ENCODE measurements at places on chromosomes 3 and 15. TPM values are rescaled to one million over a fixed set of nuclear protein-coding genes. Genes with fewer than 3 reads are reported as not detected.

GRCh38 chr15:99142562-99142961, 37.7 kb downstream of the SYNM start:
- no peak for DNase-seq

- no peak for DNase-seq
Measured at GRCh38 chr15:36210426-36210825, 369.0 kb upstream of the CDIN1 start.

GRCh38 chr15:59018833-59019232, 31.4 kb downstream of the RNF111 start:
- DNase-seq, result no peak

- DNase-seq, result no peak
Measured at GRCh38 chr3:22371036-22371435, 620.0 kb upstream of the ZNF385D start.

DNA sequence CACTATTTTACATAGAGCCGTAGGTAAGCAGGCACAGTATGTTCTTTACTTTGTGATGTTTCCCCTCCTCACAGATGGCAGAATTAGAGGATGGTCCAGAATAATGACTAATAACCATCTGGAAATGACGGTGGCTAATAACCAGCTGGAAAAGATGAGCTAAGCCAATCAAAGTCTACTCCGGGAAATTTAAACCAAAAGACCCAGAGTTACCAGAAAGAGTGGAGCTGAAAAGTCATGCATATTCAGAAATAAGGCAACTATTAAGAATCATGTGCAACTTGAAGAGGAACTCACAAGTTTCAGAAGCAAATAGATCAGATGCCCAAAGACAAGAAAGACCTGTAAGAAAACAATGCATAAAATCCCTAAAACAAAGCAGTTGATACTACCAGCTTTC, 33.6 kb downstream of the DMXL2 start:
- no peak for DNase-seq

MAP6D1 gene
- total RNA-seq, result 10.0 TPM

DNA sequence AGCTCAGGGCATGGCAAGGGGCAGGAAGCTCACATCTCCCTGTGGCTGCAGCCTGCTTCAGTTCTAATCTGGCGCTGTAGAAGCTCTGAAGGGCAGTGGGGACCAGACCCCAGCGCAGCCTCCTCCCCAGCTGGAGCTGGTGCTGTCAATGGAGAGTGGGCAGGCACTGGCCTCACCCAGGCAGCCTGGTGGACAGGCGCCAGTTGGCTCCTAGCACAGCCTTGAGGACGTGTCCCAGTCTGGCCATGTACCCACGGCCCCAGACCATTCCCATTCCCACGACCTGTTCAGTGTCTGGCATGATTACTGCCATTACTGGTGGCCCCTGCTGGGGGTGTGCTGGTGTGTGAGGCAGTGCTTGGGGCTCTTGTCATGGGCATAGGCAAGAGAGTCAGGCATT, 16.3 kb downstream of the TYRO3 start:
- DNase-seq, result no peak

DNA sequence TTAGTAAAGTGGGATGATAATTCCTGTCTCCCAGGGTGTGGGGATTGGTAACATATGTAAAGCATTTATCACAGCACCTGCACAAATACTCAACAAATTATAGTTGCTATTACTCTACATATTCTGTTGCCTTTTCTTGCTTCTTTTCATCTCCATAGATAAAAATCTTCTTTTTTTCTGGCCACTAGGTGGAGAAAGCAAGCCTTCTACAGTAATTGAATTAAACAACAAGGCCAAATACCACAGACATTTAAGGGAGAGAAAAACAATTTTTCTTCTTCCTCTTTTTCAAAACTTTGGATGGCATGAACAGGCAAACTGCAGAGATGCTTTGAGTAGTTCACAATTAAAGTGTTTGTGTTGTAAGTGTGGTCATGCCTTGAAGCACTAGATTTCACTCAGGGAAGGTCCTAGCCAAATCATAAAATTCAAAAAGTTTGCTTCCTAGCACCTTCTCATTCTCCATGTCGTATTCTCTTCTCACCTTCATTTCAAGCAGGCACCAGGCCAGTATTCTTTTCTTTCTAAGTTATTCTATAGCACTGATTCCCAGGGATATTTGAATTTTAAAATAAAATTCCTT, 493.4 kb upstream of the TGFBR2 start:
- DNase-seq, result peak; percentile 47

- no peak for DNase-seq
Measured at GRCh38 chr3:139121513-139122220, 77.0 kb upstream of the PRR23C start.

MAGEF1 gene
- 18.9 TPM for total RNA-seq

ZNF774 gene
- 1.3 TPM for total RNA-seq

SENP8 gene
- 2.5 TPM for total RNA-seq

APOD gene
- total RNA-seq, result 8.6 TPM

DNA sequence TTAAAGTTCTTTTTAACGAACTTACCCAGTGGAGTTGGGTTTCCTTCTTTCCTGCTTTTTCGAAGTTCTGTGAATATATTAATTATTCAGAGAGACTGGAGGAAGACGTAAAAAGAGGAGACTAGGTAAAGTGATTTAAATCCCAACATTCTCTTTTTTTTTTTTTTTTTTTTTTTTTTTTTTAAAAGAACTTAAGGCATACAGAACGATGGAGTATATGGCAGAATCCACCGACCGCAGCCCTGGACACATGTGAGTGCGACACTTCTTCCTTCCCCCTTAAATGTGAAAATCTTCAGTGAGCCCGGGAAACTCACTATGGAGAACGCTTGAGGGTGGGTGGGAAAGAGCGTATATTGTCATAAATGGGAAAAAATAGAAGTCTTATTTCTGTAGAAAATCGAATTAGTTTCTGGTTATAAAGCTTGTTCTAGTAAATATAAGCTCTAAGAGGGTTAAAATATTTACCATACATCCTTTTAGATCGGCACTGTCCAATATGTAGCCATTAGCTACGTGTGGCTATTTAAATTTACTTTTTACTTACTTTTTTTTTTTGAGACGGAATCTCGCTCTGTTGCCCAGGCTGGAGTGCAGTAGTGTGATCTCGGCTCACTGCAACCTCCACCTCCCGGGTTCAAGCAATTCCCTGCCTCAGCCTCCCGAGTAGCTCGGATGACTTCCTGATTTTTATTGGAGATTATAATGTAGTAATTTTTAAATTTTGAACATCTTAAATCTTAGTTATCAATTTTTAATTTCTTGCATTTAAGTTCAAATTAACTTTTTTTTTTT, 892 bp downstream of the NMD3 start:
- DNase-seq, result no peak

PTX3 gene
- 317 TPM for total RNA-seq

DNA sequence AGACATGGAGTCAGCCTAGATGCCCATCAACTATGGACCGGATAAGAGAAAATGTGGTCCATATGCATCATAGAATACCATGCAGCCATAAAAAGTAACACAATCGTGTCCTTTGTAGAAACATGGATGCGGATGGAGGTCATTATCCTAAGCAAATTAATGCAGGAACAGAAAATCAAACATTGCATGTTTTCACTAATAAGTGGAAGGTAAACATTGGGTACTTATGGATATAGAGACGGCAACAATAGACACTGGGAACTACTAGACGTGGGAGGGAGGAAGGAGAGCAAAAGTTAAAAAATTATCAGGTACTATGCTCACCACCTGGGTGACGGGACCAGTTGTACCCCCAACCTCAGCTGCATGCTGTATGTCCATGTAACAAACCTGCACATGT, 2.5 kb downstream of the PLD1 start:
- no peak for DNase-seq

DNA sequence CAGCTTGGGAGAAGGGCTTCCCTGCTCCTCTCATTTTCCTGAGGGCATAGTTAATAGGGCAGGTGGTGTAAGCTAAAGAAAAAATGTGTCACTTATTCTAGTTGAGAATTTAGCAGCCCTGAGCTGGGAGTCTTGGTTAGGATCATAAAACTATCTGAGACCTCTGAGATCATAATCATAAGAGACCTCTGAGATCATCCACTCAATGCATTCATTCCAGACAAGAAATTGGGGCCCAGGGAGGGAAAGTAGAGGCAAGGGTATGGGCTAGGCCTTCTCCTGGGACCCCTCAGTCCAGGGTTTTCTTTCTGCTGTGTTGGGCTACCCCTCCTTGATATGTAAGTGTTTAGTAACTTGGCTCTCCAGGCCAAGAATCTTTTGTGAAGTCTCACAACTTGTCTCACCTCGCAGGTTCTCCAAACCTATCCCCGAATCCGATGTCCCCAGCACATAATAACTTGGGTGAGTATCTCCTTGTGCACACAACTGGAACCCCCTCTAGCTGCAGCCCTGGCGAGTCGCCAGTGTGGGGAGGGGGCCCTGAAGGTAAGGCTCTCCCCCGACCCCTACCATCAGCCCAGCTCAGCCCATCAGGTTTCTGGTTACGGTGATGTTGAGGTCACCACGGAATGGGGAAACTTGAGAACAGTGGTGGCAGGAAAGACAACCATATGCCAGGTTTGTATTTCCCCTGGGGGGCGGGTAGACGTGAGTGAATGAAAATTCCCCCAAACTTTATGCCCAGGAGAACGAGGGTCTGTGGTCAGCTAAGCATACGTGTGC, 84.1 kb downstream of the AAGAB start:
- DNase-seq, result no peak

- DNase-seq, result no peak
Measured at GRCh38 chr3:31439890-31440750, 92.6 kb upstream of the STT3B start.

- DNase-seq, result no peak
Measured at GRCh38 chr3:119580067-119580760, 922 bp downstream of the ADPRH start.

DNA sequence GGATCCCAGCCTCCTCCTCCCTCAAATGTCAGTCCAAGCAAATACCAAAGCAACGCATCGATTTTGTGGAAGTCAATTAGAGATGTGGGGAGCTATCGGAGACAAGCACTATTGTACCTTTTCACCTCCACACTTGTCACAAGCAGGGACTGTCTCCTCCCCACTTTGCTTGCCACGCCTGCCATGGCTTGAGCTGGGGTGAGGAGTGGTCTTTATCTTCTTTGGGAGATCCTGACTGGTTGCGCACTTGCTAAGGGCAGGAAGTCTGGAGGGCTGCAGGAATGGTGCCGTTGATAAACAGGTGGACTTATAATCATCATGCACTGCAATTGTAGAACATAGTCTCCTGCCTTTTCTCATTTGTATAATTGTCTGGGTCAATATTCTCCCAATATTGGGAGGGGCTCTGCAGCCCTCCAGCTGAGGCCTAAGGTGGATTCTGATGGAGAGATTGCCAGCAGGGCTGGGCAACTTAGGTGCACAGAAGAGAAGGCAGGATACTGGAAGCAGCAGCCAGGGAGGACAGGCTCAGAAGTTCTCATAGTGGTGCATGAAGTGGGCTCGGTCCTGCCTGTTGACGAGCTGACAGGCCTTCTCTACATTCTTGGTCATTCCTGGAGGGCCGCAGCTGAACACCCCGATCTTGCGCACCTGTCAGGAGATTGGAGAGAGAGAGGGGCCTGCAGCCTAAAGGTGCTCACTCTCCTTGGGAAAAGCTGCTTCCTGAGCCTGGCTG, 20.2 kb downstream of the DUOX2 start:
- DNase-seq, result no peak

BNC1 gene
- total RNA-seq, result 6.6 TPM

- DNase-seq, result no peak
Measured at GRCh38 chr15:77370580-77370979, 49.3 kb downstream of the PEAK1 start.

IMPG2 gene
- 0.99 TPM for total RNA-seq

DNA sequence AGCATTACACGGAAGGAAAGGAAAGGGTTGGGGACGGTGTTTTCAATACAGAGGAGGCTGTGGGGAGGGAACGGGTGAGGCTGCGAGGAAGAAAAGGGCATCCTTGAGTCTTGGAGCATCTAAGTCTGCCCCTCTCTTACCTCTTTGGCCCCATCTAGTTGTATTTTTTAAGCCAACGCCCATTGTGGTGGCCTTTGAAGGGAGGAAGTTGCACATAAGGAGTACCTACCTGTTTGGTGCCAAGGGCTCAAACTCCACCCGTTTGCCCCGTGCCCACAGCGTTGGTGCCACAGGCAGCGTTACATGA, 146.1 kb upstream of the UMPS start:
- no peak for DNase-seq

DNA sequence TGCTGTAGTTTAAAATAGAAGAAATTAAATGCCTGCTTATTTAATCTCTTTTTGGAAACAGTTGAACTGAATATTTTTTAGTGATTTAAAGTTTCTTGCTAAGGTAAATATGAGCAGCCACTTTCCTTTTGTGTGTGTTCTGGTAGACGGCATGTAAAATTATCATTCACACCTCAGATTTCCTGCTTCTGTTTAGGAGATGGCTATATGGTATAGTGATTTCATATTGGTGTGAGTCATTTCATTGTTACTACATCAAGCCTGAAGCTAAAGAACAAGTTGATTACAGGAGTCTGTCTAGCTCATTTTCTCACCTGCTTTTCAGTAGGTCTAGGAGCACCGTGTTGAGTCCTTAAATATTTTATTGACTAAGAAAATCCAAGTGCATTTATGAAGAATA, 2.2 kb downstream of the LRCH3 start:
- no peak for DNase-seq

DNA sequence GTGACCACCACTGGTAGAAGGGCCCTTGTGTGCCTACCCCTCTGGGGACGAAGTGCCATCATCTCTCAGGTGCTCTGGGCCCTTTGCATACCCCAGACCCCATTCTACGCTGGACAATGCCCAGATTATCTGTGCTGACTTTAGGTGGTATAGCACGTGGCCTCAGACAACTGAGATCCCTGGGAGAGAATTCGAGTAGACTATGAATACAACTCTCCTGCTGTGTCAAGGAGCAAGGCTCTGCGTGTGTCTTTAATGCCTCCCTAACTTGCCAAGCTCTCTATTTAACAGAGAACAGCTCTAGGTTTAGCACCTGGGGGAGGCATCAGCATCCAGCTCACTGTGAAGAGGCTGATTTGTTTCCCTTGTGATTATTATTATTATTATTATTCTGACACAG, 29.1 kb downstream of the FAM3D start:
- DNase-seq, result no peak

GRCh38 chr3:121424549-121424948, 121.2 kb downstream of the POLQ start:
- DNase-seq, result no peak

DNA sequence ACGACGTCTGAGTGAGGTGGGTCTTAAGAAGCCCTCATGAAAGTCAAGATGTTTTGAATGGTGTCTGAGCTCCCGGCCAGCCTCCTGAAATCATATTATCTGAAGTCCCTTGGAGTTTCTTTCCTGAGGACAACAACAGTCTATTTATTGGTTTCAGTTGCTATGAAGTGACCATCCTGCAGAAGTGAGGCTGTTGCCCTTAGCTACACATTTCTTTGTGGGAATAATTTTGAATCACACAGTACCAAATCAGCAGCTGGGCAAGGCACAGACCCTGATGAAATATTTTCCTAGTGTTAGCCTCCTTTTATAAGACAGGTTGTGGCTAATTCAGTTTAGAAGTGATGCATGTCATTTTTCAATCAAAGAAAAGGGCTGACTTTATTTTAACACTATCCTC, 220.7 kb upstream of the AZI2 start:
- DNase-seq, result no peak

GRCh38 chr3:111741181-111741580, 117.9 kb upstream of the PHLDB2 start:
- DNase-seq, result no peak
